GM10248 (cell line): ENCODE measurements at places on chromosomes 11 and 22.

- DNase-seq: no peak
Measured at GRCh38 chr22:32144496-32145274, 14.4 kb downstream of the C22orf42 start.

GRCh38 chr11:10973416-10973815 is 115.6 kb upstream of the ZBED5 start:
- no peak for DNase-seq

DNA sequence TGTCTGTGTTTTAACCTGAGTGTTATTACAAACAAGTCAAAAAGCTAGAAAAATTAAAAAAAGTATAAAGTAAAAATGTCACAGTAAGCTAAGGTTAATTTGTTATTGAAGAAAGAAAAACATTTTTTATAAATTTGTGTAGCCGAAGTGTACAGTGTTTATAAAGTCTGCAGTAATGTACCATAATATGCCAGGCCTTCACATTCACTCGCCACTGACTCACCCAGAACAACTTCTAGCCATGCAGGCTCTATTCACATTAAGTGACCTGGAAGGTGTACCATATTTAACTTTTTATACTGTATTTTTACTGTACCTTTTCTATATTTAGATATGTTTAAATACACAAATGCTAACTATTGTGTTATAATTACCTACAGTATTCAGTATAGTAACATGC is 14.7 kb upstream of the FDX1 start:
- DNase-seq: no peak

DNA sequence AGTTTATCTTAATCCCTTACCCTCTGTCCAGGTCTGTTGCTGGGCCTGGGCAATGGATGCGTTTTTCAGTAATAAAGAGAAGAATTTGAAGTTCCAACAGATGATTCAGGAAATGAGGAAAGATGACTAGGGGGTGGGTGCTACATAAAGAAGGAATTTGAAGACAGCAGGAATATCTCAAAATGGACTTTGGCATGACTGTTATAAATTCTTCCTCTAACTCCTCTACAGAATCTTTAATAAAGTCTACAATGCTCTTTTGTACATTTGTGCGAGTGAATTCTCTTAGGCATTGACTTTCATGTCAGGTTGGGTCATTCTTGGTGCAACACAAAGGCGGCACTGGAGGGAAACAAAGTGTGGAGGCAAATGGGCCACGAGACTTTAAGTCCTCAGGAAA is 35.1 kb upstream of the PRSS23 start:
- DNase-seq: no peak

- no peak for DNase-seq
Measured at GRCh38 chr11:93239966-93240365, 42.2 kb upstream of the SLC36A4 start.

- no peak for DNase-seq
Measured at GRCh38 chr22:23626286-23626975, 5.7 kb downstream of the DRICH1 start.

DNA sequence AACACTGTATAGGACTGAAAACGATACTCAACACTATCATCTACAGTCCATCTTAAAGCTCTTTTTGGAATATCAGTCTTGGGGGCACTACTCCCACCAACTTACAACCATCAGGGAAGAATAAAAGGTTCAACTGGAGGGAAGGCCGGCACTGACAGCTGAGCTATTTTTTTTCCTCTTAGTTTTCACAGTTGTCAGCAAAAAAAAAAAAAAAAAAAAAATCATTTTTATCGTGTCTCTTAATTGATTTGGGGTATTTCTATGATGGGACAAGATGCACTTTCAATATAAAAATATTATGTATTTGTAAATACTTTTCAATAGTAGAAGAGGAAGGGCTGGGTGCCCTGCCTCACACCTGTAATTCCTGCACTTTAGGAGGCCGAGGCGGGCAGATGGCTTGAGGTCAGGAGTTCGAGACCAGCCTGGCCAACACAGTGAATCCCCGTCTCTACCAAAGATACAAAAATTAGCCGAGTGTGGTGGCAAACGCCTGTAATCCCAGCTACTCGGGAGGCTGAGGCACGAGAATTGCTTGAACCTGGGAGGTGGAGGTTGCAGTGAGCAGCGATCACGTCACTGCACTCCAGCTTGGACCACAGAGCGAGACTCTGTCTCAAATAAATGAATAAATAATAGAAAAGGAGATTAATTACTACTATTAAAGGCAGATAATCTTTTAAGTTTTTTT is 1.5 kb downstream of the KIF18A start:
- no peak for DNase-seq

DNA sequence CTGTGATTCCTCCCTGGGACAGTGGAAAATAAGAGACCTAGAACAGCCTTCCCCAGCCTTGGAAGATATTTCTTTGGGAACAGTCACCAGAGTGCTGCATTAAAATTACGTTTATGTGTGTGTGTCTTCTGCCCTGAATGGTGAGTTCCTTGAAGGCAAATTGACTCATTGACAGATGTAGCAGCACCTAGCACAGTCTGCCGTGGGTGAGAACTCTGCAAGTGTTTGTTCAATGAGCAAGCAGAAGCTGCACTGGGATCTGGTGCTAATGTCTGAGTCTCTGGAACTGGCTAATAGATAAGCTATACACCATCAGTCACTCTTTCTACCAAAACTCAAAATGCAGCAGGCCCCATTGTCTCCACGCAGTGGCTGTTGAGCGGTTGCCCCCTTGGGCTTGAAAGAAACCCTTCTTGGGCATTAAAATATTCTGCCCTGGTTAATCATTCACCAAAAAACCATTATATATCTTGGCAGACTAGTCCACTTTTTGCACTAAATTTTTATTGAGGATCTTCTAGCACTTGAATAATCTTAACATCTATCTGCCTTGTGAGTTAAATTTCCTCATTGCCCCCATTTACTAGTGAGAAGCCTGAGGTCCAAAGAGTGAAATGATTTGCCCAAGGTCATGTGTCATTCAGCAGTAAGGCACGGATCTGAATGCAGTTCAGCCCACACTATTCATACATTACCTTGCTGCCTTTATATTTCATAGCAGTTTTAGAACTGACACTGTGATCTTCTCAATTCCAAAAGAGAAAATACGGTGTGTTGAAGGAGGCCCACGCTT is 87.8 kb upstream of the GALNT18 start:
- DNase-seq: no peak

- DNase-seq: no peak
Measured at GRCh38 chr11:108369064-108369463, 98.3 kb downstream of the C11orf65 start.

GRCh38 chr11:1502954-1503707 is 16.6 kb upstream of the MOB2 start:
- no peak for DNase-seq

- no peak for DNase-seq
Measured at GRCh38 chr11:83161610-83162199, 4.8 kb downstream of the PCF11 start.

GRCh38 chr11:59283311-59283710 is 70.6 kb upstream of the MPEG1 start:
- DNase-seq: no peak

GRCh38 chr11:1478544-1478943 is 8.0 kb downstream of the MOB2 start:
- DNase-seq: no peak

DNA sequence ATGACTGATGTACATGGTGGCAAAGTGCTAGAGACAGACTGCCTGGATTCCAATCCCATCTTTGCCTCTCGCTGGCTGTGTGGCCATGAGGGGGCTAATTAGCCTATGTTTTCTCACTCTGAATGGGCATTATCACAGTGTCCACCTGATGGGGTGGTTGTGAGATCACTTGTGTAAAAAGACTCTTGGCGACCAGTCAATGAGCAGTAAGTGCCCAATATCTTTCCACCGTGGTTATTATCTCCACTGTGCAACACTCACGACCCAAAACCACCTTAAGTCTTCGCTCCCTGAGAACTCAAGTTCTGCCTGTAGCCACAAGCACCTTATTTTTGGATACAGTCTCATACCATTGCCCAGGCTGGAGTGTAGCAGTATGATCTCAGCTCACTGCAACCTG is 52.1 kb downstream of the PLEKHA7 start:
- DNase-seq: no peak

DNA sequence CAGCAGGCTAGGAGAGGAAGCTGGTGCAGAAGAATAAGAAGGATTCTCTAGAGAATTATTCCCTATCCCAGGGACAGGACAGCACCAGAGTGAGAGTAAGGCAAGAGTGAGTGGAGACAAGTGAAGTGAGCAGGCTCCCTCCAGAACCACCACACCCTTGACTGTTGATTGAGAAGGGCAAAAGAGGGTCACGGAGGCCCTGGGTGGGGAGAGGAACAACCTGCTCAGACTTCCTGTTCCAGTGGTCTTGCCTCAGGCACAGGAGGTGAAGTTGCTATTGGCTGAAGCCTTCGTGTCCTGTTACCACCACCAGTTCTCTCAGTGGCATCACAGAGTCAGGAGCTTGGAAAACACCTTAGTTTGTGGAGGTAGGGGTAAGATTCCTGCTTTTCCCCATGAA is 51.7 kb upstream of the CCDC89 start:
- DNase-seq: no peak

DNA sequence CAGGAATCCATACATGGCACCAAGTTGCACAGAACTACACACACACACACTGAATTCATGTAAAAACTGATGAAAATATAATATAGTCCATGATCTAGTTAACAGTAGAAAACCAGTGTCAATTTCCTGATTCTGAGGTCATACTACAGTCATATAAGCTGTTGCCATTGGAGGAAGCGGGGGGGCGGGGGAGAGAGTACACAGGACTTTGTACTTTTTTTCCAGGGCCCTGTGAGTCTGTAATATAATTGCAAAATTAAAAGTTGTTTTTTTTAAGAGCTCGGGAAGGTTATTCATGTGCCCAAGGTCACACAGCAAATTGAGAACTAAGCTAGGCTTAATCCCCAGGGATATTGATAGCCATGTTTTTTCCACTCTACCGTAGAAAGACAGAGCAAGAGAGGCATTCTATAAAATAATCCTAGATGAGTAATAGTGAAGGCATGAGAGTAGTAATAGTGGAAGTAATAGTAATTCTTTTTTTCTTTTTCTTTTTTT is 312.3 kb downstream of the MN1 start:
- DNase-seq: no peak

DNA sequence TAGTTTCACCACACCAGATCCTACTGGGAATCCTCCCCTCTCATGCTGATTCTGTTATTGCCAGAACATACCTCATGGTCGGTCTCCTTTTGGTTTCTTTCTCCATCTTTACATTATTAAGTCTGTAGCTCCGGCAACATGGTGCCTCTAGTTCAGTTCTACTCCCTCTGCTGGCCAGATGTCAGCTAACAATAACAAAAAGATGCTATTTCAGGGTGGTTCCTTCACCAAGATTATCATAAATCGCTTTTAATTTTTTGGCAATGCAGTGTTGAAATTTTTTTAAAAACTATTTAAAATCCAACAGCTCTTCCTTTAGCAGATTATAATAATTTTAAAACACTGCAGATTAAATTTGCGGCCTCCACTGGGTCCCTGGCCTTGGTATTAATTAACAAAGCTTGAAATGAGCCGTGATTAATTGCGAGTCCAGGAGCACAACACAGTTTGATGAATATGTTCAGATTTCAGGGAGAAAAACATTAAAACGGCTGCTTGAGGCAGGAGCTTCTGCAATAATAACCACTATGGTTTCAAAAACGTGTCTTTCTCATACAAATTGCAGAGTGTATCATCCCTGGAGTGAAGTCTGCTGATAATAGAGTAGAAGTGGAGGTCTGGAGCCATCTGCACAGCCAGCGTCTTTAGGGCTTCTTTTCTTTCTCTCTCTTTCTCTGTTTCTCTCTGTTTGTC is 492.9 kb upstream of the KIRREL3 start:
- DNase-seq: no peak

- no peak for DNase-seq
Measured at GRCh38 chr22:20000246-20001081, 16.2 kb downstream of the ARVCF start.

DNA sequence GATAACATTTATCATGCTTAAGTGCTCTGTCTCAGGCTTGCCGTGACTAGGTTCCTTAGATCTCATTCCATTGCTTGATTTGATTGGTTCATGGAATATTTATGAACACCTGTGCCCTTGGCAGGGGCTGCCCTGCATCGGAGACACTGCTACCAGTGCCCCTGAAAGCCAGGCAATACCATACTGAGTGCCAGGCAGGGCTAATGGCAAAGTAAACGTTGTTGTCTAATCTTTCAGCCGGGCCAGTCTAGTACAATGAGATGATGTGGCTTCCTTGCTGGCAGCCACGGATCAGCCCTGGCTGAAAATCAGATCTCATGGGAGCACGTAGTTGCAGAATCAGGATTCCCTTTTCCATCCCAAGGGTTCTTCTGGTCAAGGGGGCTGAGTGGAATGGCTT is 5.0 kb upstream of the PGA3 start:
- no peak for DNase-seq

DNA sequence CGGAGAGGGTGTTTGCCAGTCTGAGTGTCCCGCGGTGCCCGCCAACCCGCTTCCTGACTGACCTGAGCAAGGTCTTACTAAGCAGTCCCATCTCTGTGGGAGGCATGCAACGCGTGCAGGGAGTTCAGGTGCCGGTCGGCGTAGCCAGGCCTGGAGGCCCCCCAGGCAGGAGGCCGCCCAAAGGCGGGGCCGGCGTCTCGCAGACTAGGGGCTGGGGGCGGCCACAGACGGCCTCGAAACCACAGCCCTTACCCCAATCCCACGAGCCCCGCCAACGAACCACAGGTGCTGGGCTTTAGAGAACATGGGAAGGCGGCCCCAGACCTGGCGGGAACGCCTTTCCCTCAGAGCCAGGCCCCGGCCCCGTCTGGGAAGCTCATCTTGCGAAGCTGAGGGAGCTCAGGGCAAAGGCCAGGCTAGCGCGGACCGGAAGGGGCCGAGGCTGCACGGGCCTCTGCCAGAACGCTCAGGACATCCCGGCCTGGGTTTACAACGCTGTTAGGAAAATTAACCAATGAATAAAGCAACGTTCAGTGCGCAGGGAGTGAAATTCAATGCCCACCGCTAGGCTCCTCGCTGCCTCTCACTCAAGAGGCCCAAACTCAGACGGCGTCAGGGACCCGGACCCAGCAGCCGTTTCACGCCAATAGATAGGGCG is 2.1 kb upstream of the MTFP1 start:
- DNase-seq: no peak

GRCh38 chr11:57620467-57620866 is 23.0 kb downstream of the SERPING1 start:
- no peak for DNase-seq

GRCh38 chr11:19714387-19715363 is 2.0 kb downstream of the NAV2 start:
- no peak for DNase-seq
